ENCODE measurements at places on chromosomes 6 and 20.

GRCh38 chr6:85015396-85015990 is 251.1 kb upstream of the TBX18 start:
- peak; percentile 59 for DNase-seq

DNA sequence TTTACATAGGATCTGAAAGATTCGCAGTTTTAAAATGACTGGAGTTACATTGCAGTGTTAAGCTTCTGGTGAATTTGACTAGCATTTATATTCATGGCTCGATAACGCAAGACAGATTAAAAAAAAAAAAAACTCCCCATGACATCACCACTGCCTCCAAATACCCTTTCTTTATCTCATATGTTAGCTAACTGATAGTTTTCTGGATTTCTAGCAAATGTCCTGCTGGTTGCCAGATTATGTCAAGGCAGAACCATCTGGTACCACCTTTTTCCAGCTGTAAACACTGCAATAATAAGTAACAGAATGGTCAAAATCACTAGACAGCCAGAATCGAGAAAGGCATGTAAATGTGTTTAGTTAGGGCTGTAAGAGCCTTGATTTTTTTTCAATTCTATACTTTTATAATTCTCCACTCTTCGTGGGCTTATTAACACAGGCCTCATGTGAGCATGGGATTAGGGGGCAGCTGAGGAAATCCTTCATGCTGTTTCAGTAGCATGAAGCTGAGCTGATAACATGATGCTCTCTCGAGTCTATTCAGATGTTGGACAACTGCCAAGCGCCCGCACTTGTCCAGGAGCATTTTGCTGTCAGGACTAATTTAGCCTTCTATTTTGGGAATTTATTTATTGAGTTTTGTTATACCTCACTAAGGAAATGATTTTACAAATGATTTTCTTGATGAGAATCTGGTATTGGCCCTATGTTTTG is 166.0 kb upstream of the SCGN start:
- no peak for DNase-seq

GRCh38 chr20:23156842-23157423 is 70.8 kb upstream of the CD93 start:
- DNase-seq = no peak

- DNase-seq = peak; percentile 78
Observed at GRCh38 chr6:679282-679681, 13.7 kb downstream of the EXOC2 start.

DNA sequence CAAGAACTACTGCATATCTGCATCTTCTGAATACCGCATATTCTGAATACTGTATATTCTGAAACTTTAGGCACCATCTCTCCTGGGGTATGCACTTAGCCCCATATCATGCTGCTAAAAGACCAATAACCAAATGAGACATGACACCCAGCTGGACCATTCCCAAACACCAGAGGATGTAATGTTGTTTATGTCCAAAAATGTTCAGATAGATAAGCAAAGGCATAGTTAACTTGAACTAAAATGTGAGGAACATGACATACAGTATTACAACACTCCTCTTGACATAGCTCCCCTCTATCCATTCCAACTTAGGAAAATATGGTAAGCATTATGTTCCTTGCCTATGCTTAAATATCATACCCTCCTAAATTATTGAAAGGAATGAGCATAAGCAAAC is 127.3 kb downstream of the TENT5A start:
- no peak for DNase-seq

GRCh38 chr6:19839237-19839546 is 2.0 kb downstream of the ID4 start:
- DNase-seq = no peak

DNA sequence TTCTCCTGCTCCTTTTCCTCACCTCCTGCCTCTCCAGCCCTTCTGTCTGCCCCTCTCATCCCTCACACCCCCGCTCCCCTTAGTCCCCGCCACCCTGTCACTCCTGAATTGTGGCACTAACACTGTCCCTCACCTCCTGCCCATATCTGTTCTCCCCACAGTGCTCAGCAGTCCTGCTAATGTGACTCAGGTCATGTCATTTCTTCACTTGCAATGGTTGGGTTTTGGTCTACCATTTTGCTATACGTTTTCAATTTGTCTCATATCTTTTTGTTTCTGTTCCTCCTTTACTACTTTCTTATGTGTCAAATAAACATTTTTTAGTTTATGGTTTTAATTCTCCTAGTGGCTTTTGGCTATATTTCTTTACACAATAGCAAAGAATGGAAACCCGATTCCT is 1.3 kb upstream of the HLA-B start:
- no peak for DNase-seq

GRCh38 chr6:159282421-159282820 is 113.2 kb downstream of the FNDC1 start:
- no peak for DNase-seq

- DNase-seq = no peak
Observed at GRCh38 chr6:53811746-53812145, 16.9 kb downstream of the LRRC1 start.

- DNase-seq = no peak
Observed at GRCh38 chr6:27777614-27778355, 134.4 kb downstream of the OR2B2 start.

GRCh38 chr6:55617272-55617671 is 38.3 kb upstream of the HMGCLL1 start:
- DNase-seq = peak; percentile 51

- peak; percentile 86 for DNase-seq
Observed at GRCh38 chr6:88843040-88843439, 120.4 kb downstream of the RNGTT start.

GRCh38 chr20:9458138-9458796 is 56.1 kb upstream of the LAMP5 start:
- DNase-seq = peak; percentile 29

- DNase-seq = no peak
Observed at GRCh38 chr6:90586546-90586835, 381 bp downstream of the MAP3K7 start.

GRCh38 chr6:87287251-87287650 is 35.1 kb upstream of the SMIM8 start:
- peak; percentile 51 for DNase-seq

- DNase-seq = peak; percentile 24
Observed at GRCh38 chr6:4931530-4932227, 72.2 kb downstream of the RPP40 start.

DNA sequence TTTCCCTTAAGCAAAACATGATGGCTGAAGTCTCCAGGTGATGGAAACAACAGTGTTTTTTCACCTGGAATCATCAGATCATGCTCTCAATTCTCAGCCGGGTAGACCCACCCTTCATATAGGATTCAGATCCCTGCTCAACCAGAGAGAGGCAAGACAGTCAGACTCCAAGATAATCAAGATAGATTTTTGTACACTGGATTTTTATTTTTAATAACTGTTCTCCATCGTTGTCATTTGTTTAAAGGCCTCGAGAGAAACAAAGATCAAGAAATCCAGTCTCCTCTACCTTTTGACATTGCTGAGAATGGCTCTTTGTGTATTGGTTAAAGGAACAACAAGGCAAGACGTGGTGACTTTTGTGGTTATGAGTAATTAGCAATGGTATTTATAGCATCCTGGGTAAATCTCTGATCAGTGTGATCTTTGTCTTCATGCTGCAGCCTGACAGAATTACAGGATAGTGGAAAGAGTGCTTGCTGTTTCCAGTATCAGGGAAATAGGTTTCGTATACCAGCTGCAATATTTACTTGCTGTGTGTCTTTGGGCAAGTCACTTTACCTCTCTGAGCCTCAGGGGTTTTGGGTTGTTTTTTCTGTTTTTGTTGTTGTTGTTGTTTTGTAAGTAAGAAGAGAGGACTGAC is 29.9 kb downstream of the ID4 start:
- peak; percentile 71 for DNase-seq

DNA sequence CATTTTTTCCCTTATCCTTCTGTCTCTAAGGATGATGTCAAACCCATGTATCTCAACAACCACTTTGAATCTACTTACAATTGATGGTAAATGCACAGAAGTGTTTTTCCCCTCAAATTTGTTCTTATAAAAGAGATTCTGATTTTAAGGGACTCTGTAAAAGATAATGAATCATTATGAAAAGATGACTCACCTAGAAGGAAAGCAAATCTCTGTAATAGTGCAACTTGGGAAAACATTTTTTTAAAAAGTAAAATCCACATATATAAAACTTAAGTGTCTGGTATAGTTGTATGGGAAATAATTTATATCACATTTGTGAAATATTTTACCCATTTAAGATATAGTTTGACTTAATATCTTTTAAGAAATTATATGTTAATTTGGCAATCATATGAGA is 137.0 kb downstream of the TINAG start:
- DNase-seq = no peak

GRCh38 chr6:54900666-54901065 is 54.1 kb downstream of the FAM83B start:
- DNase-seq = no peak

DNA sequence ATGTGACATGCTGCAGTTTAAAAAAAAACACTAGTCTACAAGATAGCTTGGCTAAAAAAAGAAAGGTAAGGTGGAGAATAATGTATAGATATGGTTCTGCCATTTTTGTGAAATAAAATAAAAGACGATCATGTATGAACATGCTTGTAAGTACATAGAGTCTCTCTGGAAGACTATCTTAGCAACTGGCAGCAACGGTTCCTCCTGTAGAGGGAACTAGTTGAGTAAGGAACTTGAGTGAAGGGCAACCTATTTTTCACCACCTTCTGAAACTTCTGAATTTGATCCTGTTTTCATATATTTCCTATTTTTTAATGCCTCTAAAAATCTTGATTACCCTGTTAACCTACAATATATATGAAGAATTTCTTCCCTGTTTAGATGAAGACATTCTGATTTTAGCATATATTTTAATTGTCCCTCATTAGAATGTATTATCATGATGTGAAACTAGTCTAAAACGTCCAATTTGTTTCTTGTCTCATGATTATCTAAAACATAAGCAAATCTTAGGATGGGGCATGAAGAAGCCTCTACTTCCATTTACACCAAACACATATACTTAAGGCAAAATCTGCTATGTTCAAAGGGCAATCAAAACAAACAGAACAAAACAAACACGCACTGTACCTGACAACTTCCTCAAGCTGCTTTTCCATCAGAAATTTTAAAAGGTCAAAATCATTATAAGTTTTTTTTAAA is 202.5 kb downstream of the ISM1 start:
- no peak for DNase-seq

GRCh38 chr6:130381459-130382380 is 15.9 kb downstream of the TMEM200A start:
- DNase-seq = no peak

- peak; percentile 90 for DNase-seq
Observed at GRCh38 chr6:15962449-15962764, 166.5 kb upstream of the MYLIP start.

- no peak for DNase-seq
Observed at GRCh38 chr6:90973188-90973587, 386.3 kb upstream of the MAP3K7 start.

DNA sequence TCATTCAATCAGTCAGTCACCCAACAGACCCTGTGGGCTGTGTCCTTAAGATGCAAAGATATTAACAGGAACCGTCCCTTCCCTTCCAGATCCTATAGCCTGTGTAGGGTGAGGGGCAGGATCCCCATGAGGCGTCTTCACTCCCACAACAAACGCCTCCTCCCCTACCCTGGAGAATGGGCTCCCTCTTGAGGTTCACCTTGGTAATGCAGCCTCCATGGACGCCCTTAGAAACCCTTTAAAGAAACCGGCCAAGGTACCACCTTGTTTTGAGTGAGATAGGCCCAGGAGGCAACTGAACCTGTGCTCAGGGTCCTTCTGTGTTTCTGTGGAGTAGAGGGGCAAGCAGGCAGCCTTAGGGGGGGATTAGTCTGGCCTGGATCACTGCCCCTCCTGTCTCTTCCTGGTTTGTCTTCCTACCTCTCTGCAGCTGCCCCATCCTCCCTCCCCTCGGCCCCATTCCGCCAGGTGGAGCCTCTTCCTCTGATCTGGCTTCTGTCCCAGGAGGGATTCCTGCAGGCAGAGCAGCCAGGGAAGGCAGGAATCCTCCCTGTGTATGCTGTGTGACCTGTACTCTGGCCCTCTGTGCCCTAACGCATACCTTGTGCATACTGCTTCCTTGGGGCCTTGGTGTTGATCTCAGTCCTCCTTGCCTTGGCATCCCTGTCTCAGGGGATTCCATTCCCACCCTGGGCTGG is 6.6 kb upstream of the GUCA1A start:
- DNase-seq = peak; percentile 73

GRCh38 chr20:59525500-59526241 is 78.7 kb upstream of the PHACTR3 start:
- DNase-seq = peak; percentile 55

GRCh38 chr20:22524393-22525015 is 59.9 kb downstream of the FOXA2 start:
- no peak for DNase-seq

GRCh38 chr20:64065062-64065973 is 2.3 kb downstream of the TCEA2 start:
- DNase-seq = no peak

GRCh38 chr20:18091623-18092022 is 33.9 kb upstream of the OVOL2 start:
- no peak for DNase-seq

DNA sequence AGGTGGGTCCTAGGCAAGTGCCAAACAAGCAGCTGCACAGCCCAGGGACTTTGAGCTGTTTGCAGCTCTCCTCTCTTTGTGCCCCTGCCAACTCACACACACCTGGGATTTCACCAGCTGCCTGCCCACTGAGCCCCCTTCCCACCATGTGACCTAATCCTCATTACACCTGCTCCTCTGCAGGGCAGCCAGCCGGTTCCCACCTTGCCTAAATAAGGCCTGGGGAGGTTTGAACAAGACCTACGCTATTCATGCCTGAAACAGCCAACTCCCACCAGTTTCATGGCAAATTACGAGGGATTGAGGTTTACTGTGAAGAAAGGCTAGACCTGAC is 92.6 kb upstream of the SOX4 start:
- no peak for DNase-seq

GRCh38 chr6:117605169-117605826 is 3.0 kb upstream of the GOPC start:
- DNase-seq = peak; percentile 69

GRCh38 chr6:13941902-13942301 is 17.1 kb downstream of the RNF182 start:
- DNase-seq = no peak

GRCh38 chr20:19940988-19941460 is 76.1 kb upstream of the NAA20 start:
- no peak for DNase-seq

GRCh38 chr6:88611721-88612120 is 351.7 kb downstream of the RNGTT start:
- no peak for DNase-seq

DNA sequence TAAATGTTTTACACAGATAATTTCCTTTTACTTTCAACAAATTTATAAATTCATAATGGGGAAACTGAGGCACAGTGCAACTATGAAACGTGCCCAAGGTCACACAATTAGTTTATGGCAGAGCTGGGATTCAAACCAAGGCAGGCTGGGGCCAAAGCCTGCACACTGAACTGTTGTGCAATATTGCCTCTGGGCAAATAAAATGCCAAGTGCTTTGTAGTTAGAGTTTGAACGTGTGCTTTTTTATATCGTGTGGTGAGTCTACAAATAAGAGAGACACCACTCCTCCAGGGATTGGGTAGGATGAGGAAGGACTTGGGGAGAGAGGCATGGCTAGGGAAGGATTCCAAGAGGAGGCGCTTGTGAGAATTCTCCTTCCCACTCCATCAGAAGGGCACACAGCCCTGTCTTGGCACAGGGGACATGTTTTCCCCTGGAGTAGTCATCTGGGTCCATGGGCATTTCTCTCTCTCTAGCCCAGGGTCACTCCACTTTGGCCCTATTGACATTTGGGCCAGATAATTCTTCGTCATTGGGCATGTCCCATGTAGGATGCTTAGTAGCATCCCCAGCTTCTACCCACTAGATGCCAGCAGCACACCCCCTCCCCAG is 2.8 kb upstream of the CDH22 start:
- DNase-seq = no peak

Data from fibroblast of skin of back (primary cell).